ENCODE measurements at places on chromosomes 6 and 20.

DNA sequence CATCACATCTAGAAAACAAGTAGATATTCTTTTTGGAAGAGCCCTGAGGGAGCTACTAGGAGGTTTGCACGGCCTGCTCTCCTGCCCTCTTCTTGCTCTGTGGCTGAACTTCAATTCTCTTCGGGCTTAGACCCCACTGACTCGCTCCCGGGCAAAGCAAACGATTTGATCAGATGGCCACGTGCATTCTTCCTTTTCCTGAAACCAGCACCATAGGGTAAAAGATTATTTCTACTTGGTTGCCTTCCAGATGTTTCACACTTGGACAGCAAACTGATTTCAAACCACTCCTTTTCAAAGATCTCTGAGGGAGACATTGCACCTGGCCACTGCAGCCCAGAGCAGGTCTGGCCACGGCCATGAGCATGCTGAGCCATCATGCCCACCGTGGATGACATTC is at the start of gene SLC22A1:
SLC22A1 (plus strand) TSS at position 258 of the 400 bp plus-strand sequence; CDS start at position 379, 121 bp downstream.
- DNase-seq = no peak

DNA sequence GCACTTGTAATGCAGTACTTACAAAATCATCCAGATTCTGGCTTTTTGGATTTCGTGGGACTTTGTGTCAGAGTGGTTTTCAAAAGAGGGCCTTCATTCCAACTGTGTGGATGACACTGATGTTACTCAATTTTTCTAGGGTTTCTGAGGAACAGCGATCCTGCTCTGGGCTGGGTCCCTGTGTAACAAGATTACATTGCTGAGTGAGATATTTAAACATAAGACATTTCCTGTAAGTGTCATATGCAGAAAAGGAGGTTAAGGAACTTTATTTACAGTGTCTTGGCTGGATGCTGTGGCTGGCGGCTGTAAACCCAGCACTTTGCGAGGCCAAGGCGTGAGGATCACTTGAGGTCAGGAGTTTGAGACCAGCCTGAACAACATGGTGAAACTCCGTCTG is 6.7 kb downstream of the ZFAND3 start:
- no peak for DNase-seq

DNA sequence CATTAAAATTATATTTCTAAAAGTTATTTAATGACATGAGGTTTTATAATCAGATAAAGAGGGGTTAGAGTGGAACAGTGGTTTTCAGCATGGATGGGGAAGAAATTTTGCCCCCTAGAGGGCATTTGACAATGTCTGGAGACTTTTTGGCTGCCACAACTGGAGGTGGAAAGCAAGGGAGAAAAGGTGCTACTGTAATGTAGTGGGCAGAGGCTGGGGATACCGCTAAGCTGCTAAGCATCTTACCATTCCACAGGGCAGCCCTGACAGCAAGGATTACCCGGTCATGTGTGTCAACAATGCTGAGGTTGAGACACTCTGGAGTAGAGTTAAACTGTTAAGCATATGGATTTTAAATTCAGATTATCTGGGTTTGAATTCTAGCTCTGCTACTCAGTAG is 52.9 kb upstream of the FABP7 start:
- DNase-seq = peak; percentile 54

DNA sequence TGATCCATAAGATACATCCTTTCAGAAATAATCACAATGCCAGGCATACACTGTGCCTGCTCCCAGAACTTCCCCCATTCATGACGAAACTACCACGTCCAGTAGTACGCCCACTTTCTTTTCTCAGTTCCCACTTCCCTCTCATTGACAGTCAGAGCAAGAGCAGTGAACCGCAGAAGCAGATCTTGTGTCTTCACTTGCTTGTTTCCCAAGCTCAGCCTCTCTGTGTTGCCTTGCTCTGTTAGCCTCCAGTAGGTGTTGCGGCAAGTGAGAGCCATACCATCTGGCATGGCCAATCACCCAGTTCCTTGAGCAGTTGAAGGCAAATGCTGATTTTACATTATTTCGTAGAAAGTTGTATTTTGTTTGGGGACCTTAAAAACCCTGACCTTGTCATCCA is 11.7 kb downstream of the UST start:
- DNase-seq = no peak

DNA sequence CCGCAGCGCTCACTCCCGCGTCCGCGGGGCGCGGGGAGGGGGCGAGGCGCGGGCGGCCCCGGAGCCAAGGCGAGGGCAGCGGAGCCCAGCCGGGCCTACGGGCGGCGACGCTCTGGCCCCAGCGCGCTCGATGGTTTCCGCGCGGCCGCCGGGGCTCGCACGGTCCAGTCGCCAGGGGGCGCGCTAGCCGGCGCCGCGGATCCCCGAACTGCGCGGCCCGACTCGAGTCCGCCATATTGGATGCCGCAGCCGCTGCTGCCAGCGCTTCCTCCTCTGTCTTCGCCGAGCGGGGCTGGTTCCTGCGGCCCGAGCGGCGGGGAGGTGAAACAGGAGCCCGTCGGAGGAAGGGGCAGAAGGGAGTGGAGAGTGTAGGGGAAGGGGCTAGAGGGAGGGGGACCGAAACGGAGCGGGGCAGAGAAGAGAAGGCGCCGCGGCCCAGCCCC is at the start of gene SCAF8:
SCAF8 (plus strand) TSS at position 234 of the 443 bp plus-strand sequence. CDS start 485 bp downstream, outside the sequence.
- peak; percentile 87 for DNase-seq

DNA sequence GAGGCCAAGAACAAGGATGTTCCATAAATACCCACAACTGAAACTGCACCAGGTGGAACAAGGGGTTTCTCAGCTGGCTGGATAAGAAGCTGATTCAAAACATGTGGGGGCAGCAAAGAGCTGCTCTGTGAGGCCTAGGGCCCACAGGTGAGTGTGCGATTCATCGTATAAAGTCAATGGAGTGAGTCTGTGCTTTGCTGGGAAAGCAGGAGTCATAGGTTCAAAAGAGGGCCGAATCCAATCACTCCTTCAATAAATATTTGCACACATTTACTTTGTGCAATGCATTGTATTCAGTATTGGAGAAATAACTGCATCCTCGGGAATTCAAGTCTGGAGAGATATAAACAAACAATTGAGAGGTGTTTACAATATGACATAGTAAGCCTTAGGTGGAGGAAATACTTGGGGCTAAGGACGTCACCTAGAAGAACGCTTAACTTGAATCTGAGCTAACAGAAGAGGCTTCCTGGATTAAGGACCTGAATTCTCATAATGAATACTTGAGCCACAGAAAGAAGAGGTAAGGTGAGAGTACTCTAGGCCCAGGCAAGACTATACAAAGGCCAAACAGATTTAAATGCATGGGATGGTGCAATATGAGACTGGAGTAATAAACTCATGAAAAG is 83.7 kb upstream of the TMEM30A start:
- peak; percentile 97 for DNase-seq

Data from DMS53 (cell line).